Activated CD4-positive, alpha-beta T cell treated with anti-CD3 and anti-CD28 coated beads for 36 hours (primary cell): ENCODE measurements at places on chromosomes 12 and 14.

- no peak for DNase-seq
Measured at GRCh38 chr12:31234053-31234840, 91.7 kb downstream of the SINHCAF start.

GRCh38 chr14:97692084-97692483 lies 894.9 kb downstream of the VRK1 start:
- DNase-seq, result no peak

DNA sequence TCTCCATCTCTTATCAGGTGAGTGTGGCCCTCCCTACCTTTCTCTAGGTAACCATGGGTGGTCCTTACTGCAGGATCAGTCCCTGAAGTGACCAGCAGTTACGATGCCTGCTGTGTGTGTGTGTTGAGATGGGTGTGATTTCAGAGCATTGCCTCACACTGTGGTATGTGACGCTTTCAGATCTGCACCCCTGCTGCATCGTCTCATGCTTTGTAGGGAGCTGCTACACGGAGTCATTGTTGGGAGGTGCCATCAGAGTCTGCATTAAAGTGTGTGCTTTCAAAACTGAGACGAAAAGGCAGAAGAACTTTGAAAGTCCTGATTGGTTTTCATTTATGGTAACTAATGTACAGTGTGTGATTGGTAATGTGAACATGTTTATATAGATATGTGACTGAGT lies 150.5 kb downstream of the PELI2 start:
- no peak for DNase-seq

DNA sequence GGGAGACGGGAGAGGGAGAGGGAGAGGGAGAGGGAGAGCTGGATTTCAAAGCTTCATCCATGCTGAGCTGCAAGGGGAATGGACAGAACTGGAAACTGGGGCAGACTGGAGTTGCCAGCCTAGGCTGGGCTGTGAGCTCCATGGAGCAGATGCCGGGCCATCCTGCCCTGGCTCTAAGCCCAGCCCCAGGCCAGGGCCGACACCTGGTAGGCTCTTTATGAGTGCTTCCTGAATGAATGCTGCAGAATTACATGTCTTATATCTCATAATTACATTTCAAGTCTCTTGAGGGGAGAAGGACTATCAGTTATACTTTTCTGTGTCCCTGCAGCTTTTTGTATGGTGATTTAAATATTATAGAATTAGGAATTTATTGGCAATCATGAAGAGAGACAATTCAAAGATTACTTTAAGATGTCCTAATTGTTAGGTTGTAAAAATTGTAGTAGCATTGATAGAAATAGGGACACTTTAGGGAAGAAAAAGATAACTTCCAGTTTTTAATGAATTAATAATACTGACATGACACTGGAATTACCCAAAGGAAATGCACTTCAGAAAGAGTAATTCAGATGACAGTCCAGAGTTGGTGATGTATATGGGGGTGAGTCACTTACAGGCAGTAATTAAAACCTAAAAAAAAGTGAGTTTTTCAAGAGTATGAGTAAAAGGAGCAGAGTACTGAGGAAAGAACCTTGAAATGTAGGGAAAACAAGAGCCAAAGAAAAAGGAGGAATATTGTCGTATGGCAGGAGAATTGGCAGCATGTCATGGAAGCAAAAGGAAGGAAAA lies 29.0 kb downstream of the SCYL2 start:
- no peak for DNase-seq

GRCh38 chr12:94103986-94104385 lies 44.4 kb upstream of the PLXNC1 start:
- DNase-seq, result no peak

GRCh38 chr12:96103067-96103644 lies 67.8 kb upstream of the LTA4H start:
- no peak for DNase-seq

GRCh38 chr14:90344331-90345238 lies 12.8 kb upstream of the NRDE2 start:
- no peak for DNase-seq

- no peak for DNase-seq
Measured at GRCh38 chr12:115840159-115840558, 437.3 kb downstream of the MED13L start.

- DNase-seq, result no peak
Measured at GRCh38 chr14:35247777-35248475, 44.3 kb upstream of the PSMA6 start.

GRCh38 chr14:83356080-83356479 lies 1822.4 kb upstream of the SEL1L start:
- DNase-seq, result no peak

DNA sequence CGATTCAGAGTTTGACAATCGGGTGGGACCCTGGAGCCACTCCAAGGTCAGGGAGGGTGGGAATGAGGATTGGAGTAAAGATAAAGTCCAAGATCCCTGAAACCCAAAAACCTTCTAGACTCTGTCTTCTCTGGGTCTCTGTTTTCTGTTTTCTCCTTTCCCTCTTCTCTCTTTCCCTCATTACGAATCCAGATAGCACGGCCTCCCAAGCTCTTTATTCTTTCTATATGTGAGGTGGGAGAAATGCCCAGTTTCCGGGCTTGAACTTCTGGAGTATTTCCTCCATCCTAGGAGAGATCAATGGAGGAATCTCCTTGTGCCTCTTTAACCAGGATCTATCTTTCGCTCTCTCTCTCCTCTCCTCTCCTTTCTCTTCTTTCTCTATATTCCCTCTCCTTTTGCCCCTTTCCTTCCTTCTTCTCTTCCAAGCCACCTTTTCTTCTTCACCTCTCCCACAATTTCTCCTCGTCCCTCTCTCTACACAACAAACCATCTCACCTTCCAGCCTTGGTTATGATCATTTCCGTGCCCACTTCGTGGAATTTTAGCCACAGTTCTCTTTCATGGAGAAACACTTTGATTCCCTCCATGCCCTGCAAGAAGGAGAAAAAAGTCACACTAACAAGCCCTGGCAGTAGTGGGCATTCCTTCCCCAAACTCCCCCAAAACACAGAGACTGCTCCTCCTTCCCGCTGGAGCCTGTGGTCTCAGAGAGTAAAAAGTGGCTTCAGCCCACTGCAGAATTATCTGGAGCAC lies 4.4 kb downstream of the TBX5 start:
- DNase-seq, result no peak

- peak; percentile 56 for DNase-seq
Measured at GRCh38 chr14:32252030-32252670, 49.1 kb upstream of the RNU6-8 start.

DNA sequence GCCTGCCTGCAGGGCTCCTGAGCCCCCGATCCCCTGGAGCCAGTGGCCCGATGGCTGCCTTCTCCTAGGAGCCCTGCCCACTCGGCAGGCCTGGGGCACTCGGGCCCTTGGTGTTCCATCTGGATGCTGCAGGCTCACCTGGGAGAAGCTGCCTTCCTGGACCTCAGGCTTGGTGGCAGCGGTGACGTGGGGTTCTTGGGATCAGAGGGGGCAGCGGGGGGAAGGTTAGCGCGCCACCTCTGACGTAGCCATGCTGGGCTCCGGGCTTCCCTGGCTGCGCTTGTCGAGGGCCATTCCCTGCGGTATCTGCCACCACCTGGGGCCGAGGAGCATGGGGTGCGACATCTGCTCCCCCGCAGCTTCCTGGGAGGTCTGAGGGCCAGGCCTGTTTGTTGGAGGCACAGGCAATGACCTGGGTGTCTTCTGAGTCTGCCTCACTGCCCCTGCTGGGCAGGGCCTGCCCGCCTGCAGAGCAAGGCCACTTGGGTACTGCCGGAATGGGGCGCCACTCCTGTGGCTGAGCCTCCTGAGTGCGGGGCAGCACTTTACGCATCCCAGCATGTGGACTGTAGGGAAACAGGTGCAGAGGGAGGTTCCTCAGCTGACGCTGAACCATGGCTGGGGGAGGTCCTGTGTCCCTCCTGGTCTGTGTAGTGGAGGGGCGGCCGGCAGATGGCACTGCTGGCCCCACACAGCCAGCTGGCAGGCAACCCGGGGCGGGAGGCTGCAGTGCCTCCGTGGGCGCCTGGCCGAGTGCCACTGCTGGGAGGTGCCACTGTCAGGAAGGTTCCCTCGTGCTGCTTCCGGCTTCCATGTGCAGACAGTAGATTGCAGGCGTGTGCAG lies 20.3 kb downstream of the MTA1 start:
- DNase-seq, result no peak

GRCh38 chr12:125331342-125332052 lies 266.3 kb downstream of the AACS start:
- no peak for DNase-seq

DNA sequence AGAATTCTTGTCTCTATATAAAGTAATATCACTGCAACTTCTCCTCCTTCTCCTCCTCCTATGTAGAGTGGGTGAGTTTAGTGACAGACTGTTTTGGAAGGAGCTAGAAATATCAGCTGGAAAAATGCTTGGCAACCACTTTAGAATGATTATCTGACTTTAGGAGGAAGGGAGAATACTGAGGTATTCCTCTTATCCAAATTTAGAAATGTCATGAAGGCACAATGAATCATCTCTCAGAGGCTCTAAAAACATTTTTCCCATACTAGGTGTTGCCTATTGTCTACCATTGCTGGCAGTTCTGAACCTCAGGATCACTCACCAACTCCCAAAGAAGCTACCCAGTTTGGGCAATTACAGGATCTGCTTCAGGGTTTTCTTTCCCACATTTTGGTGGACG lies 306.6 kb upstream of the ATP2B1 start:
- DNase-seq, result no peak
